ENCODE measurements at places on chromosomes 5 and 9.

- DNase-seq = no peak
Observed at GRCh38 chr5:132052520-132052919, 7.9 kb upstream of the IL3 start.

DNA sequence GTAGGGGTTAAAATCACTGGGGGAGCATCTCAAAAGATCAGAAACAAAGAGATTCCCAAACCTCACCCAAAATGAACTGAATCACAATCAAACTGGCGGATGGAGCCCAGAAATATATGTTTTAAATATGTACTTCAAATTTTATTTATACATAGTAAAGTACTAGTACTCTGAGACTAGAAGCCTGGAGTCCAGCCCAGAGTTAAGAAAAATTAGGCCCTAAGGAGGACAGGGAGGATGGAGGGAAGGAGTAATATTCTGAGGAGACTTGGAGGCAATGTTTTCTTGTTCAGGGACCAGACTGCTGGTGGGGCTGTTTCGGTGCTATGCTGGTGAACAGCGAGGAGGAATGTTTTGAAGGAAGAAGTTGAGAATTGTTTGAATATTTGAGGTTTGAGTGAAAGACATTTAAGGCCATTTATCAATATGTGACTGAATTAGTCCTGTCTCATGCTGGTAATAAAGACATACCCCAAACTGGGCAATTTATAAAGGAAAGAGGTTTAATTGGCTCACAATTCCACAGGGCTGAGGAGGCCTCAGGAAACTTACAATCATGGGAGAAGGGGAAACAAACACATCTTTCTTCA, 552.4 kb upstream of the DAB2 start:
- no peak for DNase-seq

DNA sequence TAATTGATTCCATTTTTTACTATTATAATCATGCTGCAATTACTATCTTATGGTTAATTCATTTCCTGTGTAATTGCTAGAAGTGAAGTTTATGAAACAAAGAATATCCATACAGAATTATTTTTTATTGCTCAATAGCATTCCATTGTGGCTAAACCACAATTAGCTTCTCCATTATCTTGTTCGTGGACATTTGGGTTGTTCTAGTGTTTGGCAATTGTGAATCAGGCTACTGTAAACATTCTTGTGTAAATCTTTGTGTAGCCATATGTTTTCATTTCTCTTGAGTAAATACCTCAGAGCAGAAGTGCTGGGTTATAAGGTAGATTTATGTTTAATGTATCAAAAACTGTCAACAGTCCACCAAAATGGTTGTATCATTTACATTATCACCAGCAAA, 341.1 kb downstream of the MAT2B start:
- no peak for DNase-seq

- DNase-seq = no peak
Observed at GRCh38 chr5:142600611-142601358, 85.1 kb downstream of the FGF1 start.

GRCh38 chr5:42564689-42565356, 141.6 kb downstream of the GHR start:
- no peak for DNase-seq

GRCh38 chr5:181280251-181280762, 19.4 kb upstream of the TRIM52 start:
- no peak for DNase-seq

GRCh38 chr9:13450723-13451122, 171.2 kb upstream of the MPDZ start:
- no peak for DNase-seq

DNA sequence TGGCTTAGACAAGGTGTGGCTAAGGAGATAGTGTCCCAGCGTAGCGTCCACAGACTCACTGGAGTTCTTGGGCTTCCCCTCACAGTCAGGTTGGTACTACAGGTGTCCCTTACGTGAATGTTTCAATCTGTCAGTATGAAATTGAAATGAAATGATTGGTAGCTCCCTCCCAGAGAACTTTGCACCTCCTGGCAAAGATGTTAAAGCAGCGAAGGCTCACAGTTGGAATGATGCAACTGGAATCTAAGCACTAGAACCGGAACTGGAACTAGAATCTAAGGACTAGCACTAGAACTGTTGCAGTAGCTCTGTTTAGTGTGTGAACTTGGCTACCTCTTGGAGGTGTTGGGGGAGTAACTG, 1.1 kb downstream of the SLC31A1 start:
- no peak for DNase-seq

- DNase-seq = no peak
Observed at GRCh38 chr9:19937121-19937520, 148.3 kb upstream of the SLC24A2 start.

GRCh38 chr9:35842795-35843194, 13.8 kb downstream of the TMEM8B start:
- no peak for DNase-seq

DNA sequence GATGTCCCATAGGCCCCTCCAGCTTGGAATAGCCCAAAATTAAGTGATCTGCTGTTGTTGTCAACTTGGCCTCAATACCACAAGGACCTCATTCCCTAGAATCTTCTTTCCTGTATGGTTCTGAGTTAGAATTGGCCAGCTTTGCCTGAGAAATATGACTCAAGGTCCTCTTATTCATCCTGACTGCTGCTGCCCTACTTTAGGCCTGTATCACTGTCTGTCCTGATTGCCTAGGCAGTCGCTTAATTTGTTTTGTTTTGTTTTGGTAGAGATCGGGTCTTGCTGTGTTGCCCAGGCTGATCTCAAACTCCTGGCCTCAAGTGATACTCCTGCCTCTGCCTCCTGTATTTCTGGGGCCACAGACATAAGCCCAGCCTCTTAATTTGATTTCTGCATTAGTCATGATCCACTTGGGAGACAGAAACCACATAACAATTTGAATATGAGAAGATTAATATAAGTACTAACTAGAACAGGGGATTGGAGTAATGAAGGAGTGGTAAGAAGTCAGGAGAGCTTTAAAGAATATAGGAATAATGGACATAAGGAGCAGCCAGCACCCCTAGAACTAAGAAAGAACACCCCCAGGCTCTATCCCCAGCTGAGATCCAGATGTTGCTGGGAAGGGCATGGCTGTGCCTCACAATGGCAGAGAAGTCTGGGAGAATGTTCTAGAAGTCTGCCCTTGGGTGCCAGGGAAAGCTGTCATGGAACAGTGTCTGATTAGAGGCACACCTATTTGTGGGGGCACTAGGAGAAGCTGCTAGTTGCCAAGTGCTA, 4.6 kb downstream of the TEX53 start:
- DNase-seq = no peak

All from effector memory CD4-positive, alpha-beta T cell (primary cell).